ENCODE measurements at places on chromosomes 6 and 20.

- no peak for DNase-seq
These were observed 31.7 kb upstream of the UBR2 start for GRCh38 chr6:42532038-42532669.

DNA sequence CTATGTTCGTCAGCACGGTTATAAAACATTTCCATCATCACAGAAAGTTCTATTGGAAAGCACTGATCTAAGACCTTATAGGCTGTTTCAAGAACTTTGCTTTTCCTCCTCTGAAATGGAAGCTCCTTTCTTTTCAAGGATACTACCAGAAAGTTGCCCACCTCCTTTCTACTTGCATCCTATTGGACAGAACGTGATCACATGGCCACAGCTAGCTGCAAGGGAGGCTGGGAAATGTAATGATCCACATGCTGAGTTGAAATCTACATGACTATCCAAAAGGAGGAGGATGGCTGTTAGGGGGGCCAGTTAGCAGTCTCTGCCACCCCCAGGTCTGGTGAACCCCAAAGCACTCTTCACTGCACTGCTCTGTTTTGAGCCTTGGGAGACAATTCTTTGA is 3.3 kb downstream of the SFTA2 start:
- no peak for DNase-seq

DNA sequence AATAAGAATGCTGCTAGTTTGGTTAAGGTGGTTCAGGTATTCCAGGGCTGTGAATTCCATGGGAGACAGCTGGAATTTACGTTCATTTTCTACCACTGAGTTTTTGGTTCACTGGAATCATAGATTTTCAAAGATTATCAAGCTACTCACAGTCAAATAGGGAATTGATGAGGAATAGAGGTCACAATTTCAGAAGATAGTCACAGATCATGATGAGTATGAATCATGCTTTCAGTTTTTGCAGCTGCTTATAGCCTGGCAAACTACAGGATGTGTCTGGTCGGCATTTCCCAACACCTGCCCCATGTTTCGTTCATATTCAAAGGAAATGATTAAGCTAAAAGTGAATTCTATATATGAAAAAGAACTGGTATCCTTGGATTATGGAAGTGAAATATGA is 58.7 kb downstream of the BCKDHB start:
- DNase-seq = no peak

DNA sequence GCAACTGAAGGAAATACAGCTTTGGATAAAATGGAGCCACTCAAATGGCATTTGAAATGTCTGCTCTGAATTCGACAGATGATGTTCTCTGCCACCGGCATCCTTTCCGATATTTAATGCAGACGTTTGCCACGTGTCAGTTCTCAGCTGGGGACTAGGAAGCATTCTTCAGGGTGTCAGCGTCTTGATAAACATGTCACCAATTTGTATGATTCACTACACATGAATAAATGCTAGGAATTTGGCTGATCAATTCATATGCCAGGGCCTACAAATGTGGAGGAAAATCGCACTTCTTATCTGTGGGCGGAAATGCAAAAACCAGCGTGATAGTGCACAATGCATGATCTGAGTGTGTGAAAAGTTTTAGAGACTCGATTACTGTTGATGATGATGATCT is 169.5 kb downstream of the SLC24A3 start:
- no peak for DNase-seq

DNA sequence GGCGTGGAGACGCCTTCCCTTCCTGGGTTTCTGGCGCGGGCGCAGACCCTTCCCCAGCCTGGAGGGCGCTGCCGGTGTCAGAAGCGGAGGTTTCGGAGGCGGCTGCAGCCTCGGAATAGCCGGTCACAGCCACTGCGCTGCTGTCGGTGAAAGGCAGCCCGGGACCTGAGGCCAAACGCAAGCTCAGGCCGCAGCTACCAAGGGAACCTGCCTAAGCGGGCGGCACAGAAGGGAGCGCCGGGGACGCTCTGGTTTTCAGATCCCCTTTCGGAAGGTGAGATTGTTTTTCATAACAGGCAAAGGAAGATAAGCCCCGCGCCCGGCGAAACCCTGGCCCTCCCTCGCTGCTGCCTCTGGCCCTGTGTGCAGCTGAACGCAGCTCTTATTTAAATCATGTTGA is 116.5 kb downstream of the FAM120B start:
- no peak for DNase-seq

GRCh38 chr6:37799263-37799644 is 20.3 kb upstream of the ZFAND3 start:
- no peak for DNase-seq

GRCh38 chr20:31713312-31714273 is 9.1 kb downstream of the BCL2L1 start:
- no peak for DNase-seq

DNA sequence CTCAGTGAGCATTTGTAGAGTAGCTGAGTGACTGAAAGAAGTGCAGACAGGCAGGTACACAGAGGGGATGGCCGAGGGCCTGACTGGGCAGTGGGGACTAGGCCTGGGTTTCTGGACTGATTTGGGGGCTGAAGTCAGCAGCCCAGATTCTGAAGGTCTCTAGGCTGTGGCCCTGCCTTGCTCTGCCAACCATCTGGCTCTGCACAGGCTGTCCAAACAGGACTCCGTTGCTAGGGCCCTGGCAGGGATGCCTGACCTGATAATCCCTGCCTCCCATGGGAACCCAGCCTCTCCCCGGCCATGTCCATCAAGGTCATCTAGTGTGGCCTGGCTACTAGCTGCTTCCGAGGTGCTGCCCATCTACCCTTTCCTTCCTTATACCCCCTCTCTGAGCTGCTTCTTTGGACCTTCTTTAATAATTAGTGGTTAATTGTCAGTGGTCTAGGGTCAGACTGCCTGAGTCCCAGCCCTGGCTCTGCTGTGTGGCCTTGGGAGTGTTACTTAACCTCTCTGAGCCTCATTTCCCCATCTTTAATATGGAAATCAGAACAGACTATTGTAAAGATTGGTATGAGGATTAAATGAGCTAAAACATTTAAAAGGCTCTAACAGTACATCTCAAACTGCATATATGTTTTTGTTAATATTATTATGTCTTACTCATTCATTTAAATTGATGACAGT is 137.9 kb downstream of the VEGFA start:
- no peak for DNase-seq

DNA sequence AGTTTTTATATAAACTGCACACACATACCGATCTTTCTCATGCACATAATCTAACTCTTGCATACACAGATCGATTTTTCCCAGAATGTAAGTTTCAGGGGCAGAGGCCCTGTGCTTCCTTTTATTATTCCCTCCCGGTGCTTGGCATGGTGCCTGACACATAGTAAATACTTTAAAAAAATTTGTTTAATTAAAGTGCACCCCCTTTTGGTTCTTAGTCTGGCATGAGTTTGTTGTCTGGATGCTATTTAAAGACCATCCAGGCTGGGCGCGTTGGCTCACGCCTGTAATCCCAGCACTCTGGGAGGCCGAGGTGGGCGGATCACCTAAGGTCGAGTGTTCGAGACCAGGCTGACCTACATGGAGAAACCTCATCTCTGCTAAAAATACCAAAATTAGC is 5.4 kb upstream of the DEK start:
- DNase-seq = no peak

GRCh38 chr20:51712501-51713212 is 55.5 kb downstream of the ATP9A start:
- no peak for DNase-seq

- DNase-seq = no peak
These were observed 43.5 kb downstream of the PMEPA1 start for GRCh38 chr20:57666106-57666833.

- DNase-seq = no peak
These were observed 176.6 kb downstream of the BCKDHB start for GRCh38 chr6:80282913-80283554.

- DNase-seq = no peak
These were observed 82.9 kb downstream of the RPP40 start for GRCh38 chr6:4920914-4921410.

- no peak for DNase-seq
These were observed 324.2 kb upstream of the CITED2 start for GRCh38 chr6:139698526-139699176.

DNA sequence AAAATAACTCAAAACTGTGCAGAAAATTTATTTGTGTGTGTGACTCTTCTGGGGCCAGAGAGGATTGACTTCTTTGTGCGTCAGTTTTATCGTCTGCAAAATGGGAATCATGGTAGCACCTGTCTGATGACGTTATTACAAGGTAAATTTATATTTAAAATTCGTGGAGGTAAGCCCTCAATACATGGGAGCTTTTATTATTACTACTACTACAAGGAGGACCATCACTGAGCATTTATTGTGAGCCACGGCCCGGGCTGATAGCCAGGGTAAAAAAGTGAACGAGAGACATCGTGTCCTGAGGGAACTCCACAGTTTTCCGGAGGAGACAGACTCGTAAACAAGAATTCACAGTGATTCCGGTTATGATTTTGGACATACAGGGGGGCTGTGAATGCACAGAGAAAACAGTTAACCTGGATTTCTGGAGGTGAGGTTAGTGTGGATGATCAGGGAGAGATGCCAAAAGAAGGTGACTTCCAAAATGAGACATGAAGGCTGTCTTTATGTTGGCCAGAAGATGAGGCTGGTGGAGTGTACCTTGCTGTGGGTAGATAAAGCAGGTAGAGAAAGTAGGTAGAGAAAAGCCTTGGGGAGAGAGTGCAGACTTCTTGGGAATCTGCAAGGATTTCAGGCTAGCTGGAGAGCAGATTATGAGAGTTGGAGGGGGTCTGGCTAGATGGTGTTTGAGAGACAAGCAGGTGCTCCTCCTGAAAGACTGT is 10.6 kb upstream of the SERINC3 start:
- no peak for DNase-seq

- DNase-seq = no peak
These were observed 43.9 kb upstream of the SRF start for GRCh38 chr6:43127180-43127579.

- DNase-seq = no peak
These were observed 309.4 kb upstream of the SOX4 start for GRCh38 chr6:21284166-21284565.

DNA sequence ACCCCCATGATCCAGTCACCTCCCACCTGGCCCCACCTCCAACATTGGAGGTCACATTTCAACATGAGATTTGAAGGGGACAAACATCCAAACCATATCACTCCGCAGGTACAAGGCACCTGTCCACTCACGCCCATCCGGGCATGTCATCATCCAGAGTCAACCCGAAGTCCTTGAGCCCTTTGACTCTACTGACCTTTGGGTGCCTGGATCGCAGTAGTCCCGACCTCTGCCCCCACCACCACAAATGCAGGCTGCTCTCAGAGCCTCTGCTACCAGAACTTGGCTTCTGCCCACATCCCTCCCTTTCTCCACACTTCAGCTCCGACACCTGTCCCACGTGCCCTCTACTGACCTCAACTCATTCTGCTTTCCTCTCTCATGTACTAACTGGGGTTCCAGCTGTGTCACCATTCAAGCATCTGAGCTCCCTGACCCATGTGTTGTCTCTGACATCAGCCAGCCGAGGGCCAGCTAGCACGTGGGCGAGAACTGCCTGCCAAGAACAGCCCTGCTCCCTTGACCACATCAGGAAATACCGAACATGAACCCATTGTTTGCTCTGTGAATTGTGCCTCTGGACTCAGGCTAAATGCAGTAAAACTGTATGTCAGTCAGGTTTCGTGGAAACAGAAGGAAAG is 498.3 kb upstream of the SULF2 start:
- no peak for DNase-seq

- no peak for DNase-seq
These were observed 81.4 kb downstream of the ANKS1A start for GRCh38 chr6:34970488-34970887.

DNA sequence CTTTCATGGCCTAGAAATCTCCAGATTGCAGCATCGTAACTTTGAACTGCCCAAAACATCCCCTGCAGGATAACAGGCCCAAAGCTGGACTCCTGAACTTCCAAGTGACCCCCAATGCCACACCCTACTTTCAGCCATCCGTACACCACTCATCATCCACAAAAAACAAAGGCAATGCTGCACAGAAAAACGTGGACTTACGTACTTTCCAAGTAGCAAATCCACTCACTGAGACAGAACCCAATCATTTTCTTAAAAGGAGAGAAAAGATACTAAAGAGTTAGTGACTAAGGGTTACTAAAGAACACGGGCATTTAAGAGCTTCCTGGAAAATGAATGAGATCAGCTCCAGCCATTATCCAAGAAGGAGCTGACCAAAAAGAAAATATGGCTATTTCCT is 211.0 kb downstream of the WDR27 start:
- no peak for DNase-seq

GRCh38 chr6:33902457-33902853 is 98.7 kb upstream of the MLN start:
- DNase-seq = no peak

DNA sequence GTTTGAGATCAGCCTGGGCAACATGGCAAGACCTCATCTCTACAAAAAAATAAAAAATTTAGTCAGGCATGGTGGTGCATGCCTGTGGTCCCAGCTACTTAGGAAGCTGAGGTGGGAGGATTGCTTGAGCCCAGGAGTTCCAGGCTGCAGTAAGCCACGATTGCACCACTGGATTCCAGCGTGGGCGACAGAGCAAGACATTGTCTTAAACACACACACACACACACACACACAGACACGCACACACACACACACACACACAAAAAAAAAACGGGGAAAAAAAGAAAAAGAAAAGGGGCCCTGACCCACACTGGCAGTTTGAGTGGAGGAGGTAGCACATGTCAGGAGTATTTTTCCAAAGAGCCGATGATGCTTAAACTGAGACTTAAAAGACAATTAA is 122.2 kb downstream of the AFG1L start:
- no peak for DNase-seq

GRCh38 chr6:168157272-168158212 is 78.5 kb upstream of the FRMD1 start:
- no peak for DNase-seq

- DNase-seq = no peak
These were observed 609.5 kb upstream of the ARID1B start for GRCh38 chr6:156167625-156168071.

DNA sequence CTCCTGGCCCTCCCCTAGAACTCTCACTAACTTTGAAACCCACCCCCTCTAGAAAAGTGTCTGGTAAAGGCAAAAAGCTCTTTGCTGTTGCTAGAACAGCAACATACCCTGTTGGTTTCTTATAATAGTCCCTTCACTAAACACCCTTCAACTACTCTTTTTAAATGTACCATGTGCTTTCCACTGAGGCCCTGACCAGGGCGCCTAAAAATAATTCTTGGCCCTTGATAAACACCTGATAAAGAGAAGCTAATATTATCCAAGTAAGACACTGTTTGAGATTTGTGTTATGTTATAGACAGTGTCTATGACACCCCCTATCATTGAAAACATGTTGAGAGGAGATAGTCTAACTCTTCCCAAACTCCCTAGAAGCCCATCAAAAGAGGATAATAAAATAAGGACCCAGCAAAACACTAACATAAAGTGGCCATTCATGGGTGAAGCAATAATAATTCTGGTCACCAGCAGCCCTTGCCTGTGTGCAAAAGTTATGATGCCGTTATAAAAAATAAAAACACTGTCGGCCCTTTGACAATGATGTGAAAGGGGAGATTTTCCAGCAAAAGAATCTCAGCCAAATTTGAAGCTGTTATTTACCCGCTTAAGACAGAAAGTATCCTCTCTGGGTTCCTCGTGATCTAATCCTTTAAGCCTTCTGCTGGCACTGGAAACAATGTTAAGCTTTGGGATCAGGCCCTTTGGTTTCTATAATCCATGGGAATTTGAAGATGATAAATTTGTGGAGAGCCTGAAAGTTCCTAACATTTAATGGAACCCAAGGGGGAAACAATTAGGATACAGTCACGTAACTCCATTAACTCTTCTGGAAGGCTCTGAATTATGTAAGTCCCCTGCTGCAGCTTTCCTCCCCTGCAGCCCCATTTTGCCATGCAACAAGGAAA is 122.6 kb upstream of the PLCB4 start:
- no peak for DNase-seq

Measured in activated B cell treated with CpG ODN at 0.5 μM for 24 hours (primary cell).